AG08396 (cell line): ENCODE measurements at places on chromosomes 5 and 9.

- no peak for DNase-seq
Observed at GRCh38 chr9:108554831-108555230, 301.0 kb downstream of the ACTL7B start.

- DNase-seq: no peak
Observed at GRCh38 chr9:134028076-134028475, 2.8 kb downstream of the BRD3OS start.

- no peak for DNase-seq
Observed at GRCh38 chr9:97525451-97525850, 24.0 kb downstream of the TMOD1 start.

GRCh38 chr5:126107381-126107780 is 315.8 kb upstream of the GRAMD2B start:
- DNase-seq: no peak

DNA sequence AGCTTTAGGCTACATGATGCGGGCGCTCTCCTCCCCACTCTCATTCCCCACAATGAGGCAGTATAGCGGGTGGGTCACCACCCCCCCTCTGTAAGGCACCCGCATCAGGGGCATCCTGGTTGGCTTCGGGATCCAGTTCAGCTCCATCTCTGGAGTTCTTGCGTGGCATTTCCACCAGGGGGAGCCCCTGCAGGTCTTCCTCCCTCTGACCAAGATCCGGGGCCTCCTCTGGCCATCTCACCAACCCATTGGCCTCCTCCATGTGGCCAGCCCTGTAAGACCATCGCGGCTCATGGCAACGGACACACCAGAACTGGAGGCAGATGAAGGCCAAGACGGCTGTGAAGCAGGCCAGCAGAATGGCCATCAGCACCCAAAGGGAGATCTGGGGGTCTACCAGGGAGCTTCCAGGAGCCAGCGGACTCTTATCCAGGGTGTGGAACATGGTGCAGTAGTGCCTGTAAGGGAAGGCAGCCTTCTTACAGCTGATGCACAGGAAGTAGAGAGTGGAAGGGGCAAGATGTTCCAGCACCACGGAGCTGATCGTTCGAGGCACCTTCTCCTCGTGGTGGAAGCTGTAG is 77.0 kb downstream of the CYFIP2 start:
- peak; percentile 48 for DNase-seq

GRCh38 chr5:89457411-89458331 is 574.7 kb upstream of the MEF2C start:
- DNase-seq: peak; percentile 6

GRCh38 chr9:131304676-131305355 is 15.3 kb downstream of the PLPP7 start:
- DNase-seq: no peak

DNA sequence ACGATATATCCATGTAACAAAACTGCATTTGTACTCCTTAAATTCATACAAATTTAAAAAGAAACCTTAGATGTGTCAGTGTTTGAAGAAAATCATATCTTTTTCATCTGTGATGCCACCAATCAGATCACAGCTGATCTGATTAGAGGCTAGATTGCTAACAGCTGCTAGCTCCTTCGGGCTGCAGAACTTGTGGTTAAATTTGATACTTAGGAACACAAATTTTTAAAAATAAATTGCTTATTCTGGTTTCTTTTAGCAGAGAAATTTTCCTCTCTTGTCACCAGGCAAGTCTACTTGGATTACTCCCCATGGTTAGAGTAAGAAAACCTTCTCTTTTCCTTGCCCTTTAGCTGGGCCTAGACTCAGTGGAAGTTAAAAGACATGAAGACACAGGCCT is 94.6 kb upstream of the RANBP6 start:
- DNase-seq: no peak

DNA sequence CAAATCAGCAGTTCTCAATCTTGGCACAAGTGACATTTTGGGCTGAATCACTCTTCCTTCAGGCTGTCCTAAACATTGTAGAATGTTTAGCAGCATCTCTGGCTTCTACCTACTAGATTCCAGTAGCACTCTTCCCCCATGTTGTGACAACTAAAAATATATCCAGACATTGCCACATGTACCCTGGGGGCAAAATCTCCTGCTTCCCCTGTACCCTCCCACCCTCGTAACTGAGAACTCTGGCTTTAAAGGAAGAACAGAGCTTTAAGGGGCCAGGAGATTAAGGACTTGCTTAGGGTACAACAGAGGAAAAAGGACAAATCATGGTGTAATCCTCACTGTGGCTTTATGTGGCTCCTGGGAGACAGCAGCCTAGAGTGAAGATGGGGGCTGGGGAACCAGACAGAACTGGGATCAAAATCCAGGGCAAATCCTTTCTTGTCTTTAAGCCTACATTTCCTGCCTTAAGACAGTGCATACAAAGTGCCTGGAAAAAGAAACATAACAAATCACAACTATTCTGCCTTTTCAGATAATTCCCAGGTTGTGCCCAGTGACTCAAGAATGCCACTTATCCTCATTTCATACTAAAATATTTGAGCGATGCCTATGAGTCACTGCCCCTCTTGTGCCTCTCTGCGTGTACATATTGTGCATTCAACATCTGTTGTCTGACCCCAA is 109.3 kb downstream of the DAPK1 start:
- peak; percentile 19 for DNase-seq

GRCh38 chr5:133496631-133497030 is 115.7 kb downstream of the FSTL4 start:
- no peak for DNase-seq

GRCh38 chr5:178090856-178091255 is 22.5 kb upstream of the N4BP3 start:
- DNase-seq: no peak

GRCh38 chr9:3277200-3277599 is 248.6 kb downstream of the RFX3 start:
- DNase-seq: no peak

- peak; percentile 58 for DNase-seq
Observed at GRCh38 chr5:14449052-14449661, 132.4 kb upstream of the OTULINL start.

GRCh38 chr5:13511442-13511841 is 433.0 kb downstream of the DNAH5 start:
- DNase-seq: no peak

DNA sequence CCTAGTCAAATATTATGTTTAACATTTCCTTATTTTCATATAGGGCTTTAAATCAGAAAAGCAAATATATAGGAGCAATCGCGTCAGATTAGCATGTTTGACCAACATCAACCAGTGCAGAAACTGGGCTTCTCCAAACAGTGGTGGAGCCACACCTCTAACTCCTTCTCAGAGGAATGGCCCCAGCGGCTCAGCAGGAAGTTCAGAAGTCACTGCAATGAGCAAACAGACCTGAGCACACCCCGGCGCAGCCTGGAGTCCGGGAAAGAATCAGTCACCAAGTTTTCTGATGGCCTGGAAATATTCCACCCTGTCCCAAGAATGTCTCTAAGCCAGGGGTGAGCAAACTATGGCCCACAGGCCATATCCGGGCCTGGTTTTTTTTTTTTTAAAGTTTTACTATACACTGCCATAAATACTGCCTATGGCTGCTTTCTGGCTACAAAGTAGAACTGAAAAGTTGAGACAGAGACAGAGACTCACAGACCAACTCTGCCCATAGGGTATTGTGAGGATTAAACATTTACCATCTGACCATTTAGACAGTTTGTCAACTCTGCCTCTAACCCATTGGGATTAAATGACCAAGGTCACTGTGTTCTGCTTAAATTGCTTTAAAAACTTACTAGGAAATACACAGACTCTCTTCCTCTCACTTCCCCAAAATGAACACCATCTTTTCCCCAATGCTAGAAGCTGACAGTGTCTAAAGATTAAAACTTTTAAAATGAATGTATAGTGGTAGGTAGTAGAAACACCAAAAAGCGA is 5.4 kb downstream of the GOLM1 start:
- DNase-seq: no peak

GRCh38 chr9:112091810-112092209 is 83.3 kb downstream of the SUSD1 start:
- no peak for DNase-seq

DNA sequence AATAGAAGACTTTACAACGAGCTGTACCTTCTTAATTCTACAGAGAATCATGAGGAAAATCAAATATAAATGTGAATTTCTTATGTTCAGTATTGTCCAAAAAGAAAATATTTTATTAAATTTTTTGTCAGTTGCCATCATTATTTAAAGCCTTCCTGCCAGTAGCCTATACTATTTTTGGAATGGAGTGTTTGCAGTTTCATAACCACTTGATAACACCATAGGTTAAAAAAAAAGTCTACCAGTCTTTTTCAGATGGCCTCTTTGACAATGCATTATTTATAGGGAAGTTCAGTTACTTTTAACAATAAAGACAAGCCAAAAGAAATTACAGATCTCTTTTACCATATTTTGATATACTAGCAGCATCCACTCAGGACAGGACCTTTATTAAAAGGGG is 80.3 kb upstream of the CCDC152 start:
- DNase-seq: no peak

DNA sequence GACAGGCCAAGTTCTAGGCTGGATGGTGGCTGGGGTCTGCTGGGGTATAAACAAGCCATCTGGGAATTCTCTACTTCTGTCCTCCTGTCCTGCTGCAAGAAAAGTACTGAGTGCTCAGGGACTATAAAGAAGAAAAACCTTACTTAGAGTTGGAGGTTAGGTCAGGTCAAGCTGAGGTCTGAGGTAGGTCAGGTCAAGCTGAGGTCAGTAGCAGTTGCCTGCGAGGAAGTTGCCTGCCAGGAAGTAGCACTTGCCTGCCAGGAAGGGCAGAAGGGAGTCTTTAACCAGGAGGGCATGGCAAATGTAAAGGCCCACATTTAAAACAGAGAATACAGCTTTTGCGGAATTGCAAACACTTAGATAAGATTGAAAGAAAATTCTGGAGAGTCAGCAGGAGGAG is 51.3 kb upstream of the PRLR start:
- DNase-seq: no peak

- DNase-seq: no peak
Observed at GRCh38 chr5:16663840-16664239, 47.0 kb upstream of the RETREG1 start.

- no peak for DNase-seq
Observed at GRCh38 chr5:7742241-7742656, 108.7 kb downstream of the CFAP90 start.

DNA sequence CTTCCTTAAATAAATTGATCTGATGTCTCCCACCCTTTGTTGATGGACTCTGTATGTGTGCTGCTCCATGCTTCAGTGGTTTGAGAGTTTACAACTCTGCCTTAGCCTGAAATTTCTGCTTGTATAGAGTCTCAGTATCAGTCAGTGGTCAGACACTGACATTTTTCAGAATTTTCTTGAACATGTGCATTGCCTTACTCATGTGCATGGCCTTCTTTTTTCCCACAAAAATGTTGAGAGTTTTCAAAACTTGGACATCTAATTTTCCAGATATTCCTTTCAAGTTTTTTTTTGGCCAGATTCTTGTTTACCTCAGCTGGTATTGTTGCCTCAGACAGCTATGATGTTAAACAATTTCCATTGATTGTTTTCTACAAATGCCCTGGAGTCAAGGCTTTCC is 427.1 kb upstream of the CHD1 start:
- no peak for DNase-seq

DNA sequence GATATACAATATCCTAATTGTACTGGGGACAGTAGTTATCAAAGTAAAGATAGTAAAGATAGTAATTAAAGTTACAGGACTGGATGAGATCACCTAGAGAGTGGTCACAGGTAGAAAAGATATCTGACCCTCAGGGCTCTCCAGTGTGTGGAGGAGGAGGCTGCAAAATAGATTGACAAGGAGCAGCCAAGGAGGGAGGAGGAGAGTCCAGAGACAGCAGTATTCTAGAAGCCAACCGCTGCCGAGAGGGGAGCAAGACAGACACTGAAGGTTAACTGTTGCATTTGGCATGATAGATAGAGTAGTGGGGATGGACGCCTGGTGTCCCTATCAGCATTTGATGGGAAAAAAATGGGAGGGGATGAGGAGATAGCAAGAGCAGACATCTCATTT is 17.0 kb upstream of the F2RL1 start:
- DNase-seq: no peak

DNA sequence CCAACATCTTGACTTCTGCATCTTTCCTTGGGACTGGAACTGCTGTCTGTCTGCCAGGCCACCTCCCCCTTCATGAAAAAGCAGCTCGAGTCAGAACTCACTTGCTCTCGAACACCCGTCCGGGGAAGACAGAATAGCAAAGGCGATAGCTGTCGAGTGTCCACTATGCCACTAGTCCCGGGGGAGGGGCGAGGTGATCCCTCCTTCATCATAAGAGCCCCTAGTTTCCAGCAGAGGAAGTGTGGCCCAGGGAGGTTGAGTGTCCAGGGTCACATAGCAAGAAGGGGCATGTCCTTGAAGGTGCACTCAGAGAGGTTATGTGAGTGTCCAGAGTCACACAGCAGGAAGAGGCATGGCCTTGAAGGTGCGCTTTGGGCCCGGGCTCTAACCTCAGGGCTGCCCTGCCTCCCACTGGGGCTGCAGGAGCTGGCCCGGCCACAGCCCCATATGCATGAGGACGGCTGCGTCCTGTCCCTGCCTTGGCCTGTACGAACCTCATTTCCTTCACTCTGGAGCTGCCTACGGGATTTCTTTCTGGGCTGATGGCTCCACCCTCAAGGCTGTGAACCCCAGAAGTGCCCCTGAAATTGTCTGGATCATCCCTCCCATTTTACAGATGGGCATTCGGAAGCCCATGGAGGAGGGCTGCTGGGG is 6.7 kb downstream of the DBH start:
- no peak for DNase-seq

DNA sequence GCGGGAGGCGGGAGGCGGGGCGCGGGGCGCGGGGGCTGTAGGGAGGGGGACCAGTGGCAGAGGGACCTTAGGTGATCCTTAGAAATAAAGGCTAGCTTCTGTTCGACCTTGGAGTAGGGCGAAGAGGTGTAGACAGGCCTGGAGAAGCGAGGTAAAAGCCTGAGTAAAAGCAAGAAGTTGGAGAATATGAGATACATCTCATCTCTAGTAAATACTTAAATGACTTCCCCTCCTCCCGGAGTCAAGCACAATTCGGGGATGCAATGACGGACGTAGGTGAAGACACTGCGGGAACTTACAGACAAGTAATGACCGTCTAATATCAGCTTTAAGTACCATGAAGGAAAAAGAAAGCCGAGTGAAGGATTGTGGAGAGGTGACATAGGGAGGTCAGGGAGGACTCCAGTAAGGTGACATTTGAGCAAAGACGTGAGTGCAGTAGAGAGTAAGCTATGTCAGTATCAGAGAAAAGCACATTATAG is 466 bp downstream of the SMC2 start:
- no peak for DNase-seq

- DNase-seq: no peak
Observed at GRCh38 chr9:68751556-68751955, 46.5 kb downstream of the PIP5K1B start.

DNA sequence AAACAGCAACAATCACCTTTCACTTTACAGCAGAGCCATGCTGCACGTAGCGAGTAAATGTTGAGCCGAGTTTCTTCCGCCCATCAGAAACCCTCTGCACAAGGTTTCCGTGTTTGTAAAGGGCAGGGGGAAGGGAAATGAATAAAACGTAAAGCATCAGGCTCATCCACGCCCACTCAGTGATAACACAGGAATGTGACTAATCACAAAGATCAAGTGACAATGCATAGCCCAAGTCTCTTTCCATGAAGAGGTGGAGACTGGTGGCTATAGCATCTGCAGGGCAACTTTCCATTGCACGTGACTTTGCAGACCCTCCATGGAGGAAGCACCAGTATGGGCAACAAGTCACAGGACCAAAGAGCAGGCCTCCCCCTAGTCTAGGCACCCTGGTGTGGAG is 56.6 kb downstream of the CAMSAP1 start:
- no peak for DNase-seq
